Thyroid gland (tissue), 4 donors: ENCODE measurements at places on chromosomes 3 and 15.

DNA sequence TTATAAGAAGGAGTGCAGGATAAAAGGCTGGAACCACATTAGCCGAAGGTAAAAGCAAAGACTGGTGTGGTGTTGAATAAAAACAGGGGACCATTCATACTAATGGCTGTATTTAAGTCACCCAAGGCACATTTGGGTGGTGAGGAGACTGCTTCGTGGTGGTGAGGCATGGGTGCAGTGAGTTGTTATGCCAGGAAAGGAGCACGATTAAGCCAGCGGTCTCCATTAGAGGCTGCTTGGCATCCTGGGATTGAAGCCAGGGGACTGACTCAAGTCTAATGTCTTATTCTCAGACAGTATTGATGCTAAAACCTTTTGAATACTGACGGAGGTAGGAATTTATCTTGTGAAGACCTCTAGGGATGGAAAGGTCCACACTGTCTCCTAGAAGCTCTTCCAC lies 21.9 kb downstream of the FEM1B start:
- DNase-seq: no peak

- peak; percentile 17 for DNase-seq
Measured at GRCh38 chr3:43153216-43154083, 47.6 kb upstream of the POMGNT2 start.

DNA sequence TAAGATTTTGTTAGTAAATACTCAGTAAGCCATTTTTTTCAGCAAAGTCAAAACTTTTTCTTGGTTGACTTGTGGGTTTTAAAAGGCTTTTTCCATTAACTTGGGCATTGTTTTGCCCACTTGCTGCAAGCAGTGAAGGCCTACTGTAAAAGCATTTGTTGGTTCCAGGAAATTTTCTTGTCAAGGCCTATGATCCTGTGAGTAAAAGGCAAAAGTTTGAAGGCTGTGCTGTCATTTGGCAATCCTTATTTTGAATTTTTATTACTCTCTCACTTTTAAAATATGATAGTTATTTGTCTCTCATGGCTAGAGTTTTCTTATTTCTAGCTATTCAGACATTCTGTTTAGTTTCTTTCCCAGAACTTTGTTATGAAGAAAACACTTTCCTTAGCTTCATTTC lies 13.0 kb downstream of the P2RY12 start:
- DNase-seq: no peak

DNA sequence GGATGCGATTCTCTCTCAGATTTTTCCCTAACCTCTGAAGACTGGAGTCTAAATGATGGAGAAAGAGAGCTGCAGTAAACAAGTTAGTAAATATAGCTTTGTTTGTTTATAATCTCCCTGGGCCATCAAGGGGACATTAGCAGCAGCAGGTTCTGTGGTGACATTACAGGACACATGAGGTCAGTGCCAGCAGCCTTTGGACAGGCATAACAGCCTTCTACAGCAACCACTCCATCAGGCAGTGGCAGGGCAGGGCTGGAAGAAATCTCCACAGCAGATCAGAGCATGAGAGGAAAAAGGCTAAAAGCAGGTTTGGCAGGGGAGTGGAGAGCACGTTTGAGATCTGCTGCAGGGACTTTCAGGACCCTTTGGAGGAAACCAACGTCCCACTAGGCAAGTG lies 127.6 kb upstream of the ACP3 start:
- DNase-seq: no peak

GRCh38 chr3:65625305-65625704 lies 413.4 kb downstream of the MAGI1 start:
- no peak for DNase-seq
